Gastroesophageal sphincter (tissue), 4 donors: ENCODE measurements at places on chromosomes 3 and 15. TPM values are rescaled to one million over a fixed set of nuclear protein-coding genes. Genes with fewer than 3 reads are reported as not detected.
A peak's percentile ranks its signal among the peaks of the same experiment; 100 is the strongest.

Gene LDHAL6B
- not detected for total RNA-seq

Gene CD200R1
- 1.4 TPM for total RNA-seq

- ATAC-seq = no peak
Observed at GRCh38 chr15:80090041-80090440, 30.6 kb downstream of the ZFAND6 start.

GRCh38 chr15:91281947-91282346 lies 181.9 kb downstream of the SV2B start:
- no peak for ATAC-seq

Gene NR1I2
- not detected for total RNA-seq

Gene MESP1
- total RNA-seq = 0.93 TPM

Gene HCN4
- not detected for total RNA-seq

GRCh38 chr3:123198372-123198771 lies 3.4 kb upstream of the SEC22A start:
- ATAC-seq = no peak

- ATAC-seq = no peak
Observed at GRCh38 chr3:143016321-143016972, 15.1 kb downstream of the U2SURP start.

GRCh38 chr3:42697289-42698051 lies 5.1 kb downstream of the HHATL start:
- ATAC-seq = no peak

DNA sequence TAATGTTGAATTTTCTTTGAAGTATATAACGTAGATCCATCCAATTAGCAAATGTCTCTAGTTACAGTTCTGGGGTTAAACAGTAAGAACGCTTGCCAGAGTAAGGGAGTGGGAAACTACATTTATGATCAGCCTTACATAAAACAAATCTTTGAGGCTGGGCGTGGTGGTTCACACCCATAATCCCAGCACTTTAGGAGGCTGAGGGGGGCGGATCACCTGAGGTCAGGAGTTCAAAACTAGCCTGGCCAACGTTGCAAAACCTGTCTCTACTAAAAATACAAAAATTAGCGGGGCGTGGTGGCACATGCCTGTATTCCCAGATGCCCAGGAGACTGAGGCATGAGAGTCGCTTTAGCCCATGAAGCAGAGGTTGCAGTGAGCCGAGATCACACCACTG lies 50.1 kb upstream of the GATM start:
- ATAC-seq = no peak

GRCh38 chr15:71387810-71388209 lies 272.5 kb downstream of the THSD4 start:
- ATAC-seq = no peak

GRCh38 chr3:52890735-52891134 lies 6.6 kb downstream of the STIMATE start:
- no peak for ATAC-seq

Gene ZSCAN29
- total RNA-seq = 18.0 TPM

Gene KBTBD13
- not detected for total RNA-seq

- no peak for ATAC-seq
Observed at GRCh38 chr3:8619548-8619947, 25.1 kb downstream of the SSUH2 start.

Gene ZNF197
- total RNA-seq = 37.8 TPM

DNA sequence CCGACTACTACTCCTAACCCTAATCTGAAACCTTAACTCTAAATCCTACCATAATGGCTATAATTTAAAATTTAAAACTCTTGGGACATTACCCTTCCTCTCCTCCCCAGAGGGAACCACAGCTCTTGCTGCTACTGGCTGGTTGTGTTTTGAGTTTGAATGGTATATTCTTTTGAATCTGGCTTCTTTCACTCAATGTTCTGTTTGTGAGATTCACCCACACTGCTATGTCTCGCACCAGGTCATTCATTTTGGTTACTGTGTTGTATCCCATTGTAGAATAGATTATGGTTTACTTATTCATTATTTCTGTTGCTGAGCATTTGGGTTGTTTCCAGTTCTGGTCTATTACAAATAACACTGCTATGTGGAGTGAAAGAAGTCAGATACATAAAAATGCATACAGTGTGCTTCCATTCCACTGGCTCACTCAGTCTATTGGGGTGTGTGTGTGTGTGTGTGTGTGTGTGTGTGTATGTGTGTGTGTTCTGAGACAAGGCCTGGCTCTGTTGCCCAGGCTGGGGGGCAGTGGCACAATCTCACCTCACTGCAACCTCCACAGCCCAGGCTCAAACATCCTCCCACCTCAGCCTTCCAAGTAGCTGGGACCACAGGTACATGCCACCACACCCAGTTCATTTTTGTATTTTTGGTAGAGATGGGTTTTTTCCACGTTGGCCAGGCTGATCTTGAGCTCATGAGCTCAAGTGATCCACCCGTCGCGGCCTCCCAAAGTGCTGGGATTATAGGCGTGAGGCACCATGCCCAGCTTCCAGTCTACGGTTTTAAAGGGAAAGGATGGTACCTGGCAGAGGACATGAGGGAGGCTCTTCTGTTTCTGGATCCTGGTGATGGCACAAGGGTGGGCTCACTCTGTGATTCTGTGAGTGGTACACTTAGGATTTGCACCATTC lies 19.2 kb upstream of the SYNM start:
- peak; percentile 31 for ATAC-seq

Gene LRTM1
- not detected for total RNA-seq
